ENCODE measurements at places on chromosomes 6 and 20.
A peak's percentile ranks its signal among the peaks of the same experiment; 100 is the strongest.

DNA sequence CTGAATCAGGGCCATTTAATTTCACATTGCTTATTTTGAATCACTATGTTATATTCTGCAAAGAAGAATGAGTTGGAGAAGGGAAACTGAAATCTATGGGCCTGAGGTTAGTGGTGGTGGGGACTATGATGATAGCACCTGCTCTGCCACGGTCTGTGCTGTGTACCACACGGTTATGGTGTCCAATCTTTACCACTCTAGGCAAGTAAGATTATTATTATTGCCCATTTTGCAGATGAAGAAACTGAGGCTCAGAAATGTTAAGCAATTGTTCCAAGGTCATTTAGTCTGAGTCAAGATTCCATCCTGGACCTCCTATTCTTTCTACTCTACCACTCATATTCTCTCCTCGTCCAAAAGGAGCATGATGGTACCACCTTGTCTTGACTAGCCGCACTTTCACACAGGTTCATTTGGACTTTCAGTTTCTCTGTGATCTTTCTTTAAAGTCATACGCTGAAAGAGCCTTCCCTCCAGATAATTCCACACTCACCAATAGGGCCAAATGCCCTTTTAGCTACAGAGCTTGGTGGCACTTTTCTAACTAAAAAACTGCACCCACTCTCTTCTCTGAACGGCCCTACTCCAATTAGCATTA lies 56.2 kb downstream of the GFOD1 start:
- no peak for DNase-seq

DNA sequence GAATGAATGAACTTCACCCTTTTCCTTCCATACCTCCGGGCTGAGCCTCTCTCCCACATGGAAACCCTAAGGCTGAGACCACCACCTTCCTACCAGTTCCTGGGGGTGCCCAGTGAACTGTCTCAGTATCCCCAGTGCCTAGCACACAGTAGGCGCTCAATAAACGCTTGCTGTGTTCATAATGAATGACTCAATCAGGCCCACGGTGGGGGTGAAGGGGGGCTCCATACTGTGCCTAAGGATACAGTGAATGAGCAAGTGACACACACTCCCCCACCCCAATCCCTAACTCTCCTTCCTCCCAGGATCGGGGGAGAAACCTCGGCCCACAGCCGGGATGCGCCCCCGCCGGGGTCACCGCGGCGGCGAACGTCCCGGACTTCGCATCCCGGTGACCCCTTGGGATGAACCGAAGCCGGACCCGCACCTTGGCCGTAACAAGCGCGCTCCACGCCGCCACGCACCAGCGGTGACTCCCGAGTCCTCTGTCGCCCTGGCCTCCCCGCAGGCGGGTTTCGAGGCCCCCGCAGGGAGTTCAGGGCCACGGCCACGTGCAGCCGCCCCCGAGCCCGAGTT lies 592 bp downstream of the KCNG1 start:
- DNase-seq: no peak

DNA sequence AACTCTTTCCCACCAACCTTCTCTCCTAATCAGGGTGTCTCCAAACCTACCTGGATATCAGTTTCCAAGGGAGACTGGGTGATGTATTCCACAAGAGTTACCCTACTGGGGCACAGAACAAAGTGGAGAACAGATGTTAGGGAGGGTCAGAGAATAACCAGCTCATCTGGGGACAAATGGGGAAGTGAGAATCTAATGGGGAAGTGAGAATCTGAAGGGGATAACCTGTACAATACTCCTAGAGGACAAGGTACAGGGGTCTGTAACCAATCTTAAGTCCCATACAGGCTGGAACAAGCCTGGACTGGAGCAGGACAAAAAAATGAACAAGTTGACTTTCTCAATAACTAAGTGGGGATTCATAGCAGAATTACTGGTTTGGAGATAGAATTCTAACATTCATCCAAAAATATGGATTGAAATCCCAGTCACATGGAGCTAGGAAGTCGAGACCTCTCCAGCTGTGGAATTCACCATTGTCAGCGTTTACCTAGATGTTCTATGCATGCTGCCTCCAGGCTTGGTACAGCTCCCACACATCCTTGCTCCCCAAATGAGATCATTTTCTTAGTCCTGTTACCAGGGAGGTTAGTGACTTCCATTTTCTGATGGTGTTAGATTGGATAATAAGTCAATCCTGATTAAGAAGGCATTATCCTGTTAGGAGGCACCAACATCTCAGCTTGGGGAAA lies 214.8 kb upstream of the MOCS1 start:
- DNase-seq: no peak

- DNase-seq: no peak
These were observed 37.4 kb upstream of the SNX9 start for GRCh38 chr6:157785636-157786035.

DNA sequence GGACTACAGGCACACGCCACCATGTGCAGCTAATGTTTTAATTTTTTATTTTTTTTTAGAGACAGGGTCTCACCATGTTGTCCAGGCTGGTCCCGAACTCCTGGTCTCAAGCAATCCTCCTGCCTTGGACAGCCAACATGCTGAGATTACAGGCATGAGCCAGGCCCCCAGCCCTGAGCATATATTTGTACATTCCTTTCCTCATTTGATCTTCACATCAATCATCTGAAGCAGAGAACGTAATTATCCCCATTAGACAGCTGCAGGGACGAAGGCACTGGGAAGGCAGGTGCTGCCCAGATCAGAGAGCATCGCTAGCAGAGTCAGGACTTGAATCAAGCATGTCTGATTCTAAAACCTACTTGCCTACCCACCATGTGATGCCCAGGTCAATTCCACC lies 41.0 kb upstream of the SIRPA start:
- no peak for DNase-seq

- DNase-seq: peak; percentile 52
These were observed 809 bp upstream of the NOL7 start for GRCh38 chr6:13614126-13614925.

- peak; percentile 58 for DNase-seq
These were observed 143.0 kb downstream of the SAMD5 start for GRCh38 chr6:147651249-147652063.

- DNase-seq: no peak
These were observed 62.7 kb downstream of the SLC24A3 start for GRCh38 chr20:19275038-19275629.

DNA sequence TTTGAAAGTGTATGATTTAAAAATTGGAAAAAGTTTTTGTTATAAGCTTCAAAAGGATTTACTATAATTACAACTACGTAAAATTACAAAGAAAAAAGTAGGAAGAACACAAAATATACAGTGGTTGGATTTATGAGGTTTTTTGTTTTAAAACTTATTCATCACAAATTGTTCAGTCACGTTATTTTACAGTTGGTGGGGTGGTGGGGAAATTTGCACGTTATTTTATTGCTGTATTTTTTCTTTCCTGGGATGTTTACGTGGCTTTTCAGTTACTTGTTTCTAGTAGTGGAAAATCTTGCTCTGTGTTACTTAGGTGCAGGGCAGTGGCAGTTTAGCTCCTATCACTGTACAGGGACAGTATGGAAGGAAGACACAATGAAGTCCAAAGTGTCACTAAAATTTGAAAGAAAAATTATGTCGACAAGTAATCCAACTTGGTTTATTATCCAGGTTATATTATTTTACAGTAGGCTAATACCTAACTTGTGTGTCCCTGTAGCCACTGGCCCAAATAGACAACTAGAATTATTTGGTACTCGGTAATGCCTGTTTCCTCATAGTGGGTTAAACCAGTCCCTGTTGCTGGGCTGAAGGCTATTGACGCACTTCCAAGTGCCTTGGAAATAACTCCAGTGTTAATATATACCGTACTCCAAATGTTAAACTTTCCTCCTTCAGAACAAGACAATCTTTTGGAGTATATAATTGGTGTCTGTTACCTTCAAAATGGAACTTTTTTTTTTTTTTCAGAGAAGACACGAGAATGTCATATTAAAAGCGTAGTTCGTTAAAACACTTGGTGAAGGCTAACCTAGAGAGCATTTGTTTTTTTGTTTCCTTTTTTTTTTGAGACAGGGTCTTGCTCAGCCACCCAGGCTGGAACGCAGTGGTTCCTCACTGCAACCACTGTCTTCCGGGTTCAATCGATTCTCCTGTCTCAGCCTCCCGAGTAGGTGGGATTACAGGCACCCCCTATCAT lies 4.6 kb downstream of the JARID2 start:
- DNase-seq: no peak

DNA sequence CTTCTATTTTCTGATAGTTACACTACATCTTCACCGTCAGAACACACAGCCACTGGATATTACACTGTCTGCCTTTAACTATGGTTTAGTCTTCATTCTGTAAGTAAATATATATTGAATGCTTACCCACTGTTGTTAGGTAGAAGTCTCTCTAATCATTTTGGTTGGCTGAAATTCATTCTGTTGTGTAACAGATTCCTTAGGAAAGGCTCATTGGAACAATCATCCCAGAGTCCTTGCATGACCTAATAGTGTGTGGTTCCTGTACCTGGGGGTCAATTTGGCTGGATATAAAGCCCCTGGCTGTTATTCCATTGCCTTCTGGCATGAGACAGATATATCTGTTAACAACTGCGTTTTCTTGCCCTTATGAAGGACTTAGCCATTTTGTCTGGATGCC lies 9.9 kb downstream of the BLOC1S5 start:
- no peak for DNase-seq

DNA sequence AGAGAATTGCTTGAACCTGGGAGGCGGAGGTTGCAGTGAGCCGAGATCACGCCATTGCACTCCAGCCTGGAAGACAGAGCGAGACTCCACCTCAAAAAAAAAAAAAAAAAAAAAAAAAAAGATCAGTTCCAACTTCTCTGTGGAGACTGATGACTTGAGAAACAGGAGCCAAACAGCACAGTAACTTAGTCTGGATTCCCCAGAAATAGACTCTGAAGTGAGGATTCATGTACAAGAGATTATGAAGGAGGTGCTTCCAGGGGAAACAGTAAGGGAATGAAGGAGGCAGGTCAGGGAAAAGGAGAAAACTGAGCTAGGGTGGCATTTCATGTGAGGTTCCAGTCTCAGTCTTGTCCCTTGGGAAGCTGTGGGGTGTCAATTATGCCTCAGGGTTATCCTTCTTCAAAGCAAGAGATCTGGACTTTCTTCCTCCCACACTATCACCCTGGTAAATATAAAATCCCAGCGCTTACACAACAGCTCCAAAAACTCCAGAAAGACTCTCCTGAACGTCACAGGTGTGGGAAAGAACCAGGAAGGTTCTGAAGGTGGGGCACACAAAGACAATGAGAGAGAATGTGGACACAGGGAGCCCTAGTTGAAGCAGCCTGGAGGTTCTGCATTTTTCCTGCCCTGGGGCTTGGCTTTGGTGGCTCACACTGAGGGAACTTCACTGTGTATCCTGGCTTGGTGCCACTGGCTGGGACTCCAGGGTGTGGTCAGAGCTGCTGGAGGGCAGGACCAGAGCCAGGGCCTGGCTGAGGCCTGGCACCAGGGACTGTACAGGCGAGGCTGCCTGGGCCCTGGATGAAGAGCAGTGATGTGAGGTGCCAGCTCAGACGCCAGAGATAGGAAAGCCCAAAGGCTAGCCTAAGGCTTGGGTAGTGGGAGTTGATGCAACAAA lies 46.8 kb downstream of the PCNA start:
- DNase-seq: peak; percentile 24

GRCh38 chr6:110645685-110646418 lies 169.4 kb downstream of the CDK19 start:
- DNase-seq: no peak

DNA sequence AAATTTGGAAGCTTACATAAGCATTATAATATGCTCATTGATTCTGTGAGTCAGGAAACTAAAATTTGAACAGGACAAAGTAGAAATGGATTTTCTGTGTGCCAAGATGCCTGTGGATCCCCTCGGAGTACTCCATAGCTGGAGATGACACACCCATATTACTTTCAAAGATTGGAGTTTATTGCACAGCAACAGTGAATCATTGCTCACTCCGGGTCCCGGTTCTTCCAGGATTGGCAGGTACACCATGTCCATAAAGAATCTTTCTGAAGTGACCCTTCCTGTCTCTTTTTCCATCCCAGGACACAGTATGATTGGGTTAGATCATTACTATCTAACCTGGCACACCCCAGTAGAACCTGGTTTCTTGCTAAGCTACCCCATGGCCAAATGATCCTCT lies 2.7 kb upstream of the BTN2A2 start:
- DNase-seq: no peak

GRCh38 chr6:40573221-40573620 lies 13.9 kb downstream of the LRFN2 start:
- DNase-seq: no peak

DNA sequence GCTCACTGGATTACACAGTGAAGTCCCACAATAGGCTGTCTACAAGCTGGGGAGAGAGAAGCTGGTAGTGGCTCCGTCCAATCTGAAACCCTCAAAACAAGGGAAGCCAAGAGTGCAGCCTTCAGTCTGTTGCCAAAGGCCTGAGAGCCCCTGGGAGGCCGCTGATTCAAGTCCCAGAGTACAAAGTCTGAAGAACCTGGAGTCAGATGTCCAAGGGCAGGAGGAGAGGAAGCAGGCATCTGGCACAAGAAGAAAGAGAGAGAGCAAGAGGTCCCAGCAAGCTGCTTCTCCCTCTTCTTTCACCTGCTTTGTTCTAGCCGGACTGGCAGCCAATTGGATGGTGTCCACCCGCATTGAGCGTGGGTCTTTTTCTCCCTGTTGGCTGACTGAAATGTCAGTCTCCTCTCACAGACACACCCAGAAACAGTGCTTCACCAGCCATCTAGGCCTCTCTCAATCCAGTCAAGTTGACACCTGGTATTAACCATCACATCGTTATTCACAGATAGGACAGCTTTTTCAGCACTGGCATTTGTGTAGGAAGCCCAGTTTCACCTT lies 51.2 kb downstream of the CRYBG1 start:
- DNase-seq: no peak
